ENCODE measurements at places on chromosomes 11 and 22.
A peak's percentile ranks its signal among the peaks of the same experiment; 100 is the strongest.

DNA sequence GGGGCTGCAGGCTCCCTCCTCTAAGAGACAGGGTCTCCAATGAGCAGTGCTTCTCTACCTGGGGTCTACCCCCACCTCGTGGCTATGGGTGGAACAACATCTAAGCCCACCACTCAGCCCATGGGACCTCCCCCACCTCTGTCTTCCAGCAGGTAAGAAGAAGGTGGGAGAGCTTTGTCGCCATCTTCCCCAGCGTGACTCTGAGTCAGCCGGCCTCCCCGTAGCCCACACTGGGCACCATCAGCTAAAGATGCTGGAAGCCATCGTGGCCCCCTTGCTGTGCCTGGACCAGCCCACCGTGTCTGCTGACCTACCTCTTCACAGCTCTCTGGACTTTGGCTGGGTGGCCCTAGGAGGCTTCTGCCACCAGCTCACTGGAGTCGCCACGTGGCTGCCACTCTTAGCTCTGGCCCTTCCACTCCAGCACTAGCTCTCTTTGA lies 944 bp downstream of the C11orf86 start:
- no peak for DNase-seq

GRCh38 chr11:127255209-127255608 lies 254.6 kb upstream of the KIRREL3 start:
- no peak for DNase-seq

GRCh38 chr11:31646216-31646615 lies 136.6 kb downstream of the ELP4 start:
- DNase-seq, result no peak

DNA sequence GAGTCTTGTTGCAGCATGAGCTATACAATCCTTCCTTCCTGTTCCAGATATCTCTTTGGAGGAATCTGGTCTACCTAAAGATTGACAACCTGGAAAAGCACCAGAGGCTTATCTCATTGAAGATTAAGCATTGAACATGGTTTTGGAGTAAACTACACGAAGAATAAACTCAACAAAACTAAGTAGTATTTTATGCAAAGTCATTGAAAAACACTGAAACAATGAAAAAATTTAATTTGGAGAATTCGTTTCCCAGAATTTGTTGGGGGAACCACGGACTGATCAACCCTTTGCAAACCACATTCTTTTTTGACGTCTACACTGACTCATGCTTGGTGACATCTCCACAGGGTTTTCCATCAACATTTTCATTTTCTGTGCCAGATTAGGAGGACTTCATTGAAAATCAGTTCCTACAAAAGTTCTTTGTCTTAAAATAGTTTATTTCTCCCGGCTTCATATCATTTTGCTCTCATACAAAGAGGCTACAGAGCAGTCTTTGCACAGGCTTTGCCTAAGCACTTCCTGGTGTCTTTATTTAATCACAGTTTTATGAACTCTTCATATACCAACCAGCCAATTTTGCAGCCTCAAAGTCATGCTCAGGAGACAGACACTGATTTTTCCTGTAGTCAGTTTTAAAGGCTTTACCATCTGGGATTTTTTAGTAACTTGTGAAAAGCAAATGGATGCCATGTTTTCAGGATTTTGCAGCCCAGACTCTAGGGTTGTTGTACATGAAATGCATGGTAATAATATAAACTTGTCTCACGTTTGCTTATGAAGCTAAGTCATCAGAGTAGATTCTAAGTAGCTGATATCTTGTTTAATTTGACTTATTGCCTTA lies 186.3 kb downstream of the C11orf91 start:
- DNase-seq, result no peak

- no peak for DNase-seq
Observed at GRCh38 chr11:130449996-130450769, 1.7 kb downstream of the ADAMTS15 start.

- peak; percentile 87 for DNase-seq
Observed at GRCh38 chr22:46013460-46014416, 36.8 kb upstream of the WNT7B start.

DNA sequence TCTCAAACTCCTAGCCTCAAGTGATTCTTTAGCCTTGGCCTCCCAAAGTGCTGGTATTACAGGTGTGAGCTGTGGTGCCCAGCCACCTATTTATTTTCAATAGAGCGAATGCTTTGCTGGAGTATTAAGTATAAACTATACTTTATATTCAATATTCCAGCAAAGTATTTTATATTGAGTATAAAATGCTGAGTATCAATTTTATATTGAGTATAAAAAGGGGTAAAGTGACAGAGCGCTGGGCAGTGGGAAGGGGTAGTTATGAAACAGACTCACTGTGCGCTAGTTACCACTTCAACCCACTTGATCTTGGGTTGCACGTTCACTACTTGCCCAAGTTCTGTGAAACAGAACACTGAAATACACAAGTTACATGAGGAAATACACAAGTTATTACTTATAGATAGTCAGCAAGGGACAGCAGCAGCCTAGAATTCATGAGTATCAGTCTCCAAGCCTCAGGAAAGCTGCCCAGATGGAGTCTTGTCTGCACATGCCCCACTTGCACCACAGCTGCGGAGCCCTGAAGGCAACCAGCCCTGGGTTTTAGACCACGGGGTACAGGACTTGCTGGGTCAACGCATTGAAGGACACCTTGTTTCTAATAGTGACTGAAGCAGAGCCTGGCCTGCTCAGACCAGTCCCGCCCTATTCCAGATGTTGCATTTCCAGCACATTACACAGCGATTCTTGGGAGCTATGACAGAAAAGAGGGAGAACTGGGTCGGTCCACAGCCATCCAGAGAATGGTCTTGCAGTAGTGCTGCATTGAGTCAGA lies 51.6 kb upstream of the SYT13 start:
- no peak for DNase-seq

GRCh38 chr11:36030731-36031281 lies 86.9 kb downstream of the LDLRAD3 start:
- no peak for DNase-seq

GRCh38 chr11:132289590-132290256 lies 919.3 kb downstream of the NTM start:
- no peak for DNase-seq

GRCh38 chr22:28607795-28608194 lies 71.8 kb downstream of the TTC28 start:
- no peak for DNase-seq

DNA sequence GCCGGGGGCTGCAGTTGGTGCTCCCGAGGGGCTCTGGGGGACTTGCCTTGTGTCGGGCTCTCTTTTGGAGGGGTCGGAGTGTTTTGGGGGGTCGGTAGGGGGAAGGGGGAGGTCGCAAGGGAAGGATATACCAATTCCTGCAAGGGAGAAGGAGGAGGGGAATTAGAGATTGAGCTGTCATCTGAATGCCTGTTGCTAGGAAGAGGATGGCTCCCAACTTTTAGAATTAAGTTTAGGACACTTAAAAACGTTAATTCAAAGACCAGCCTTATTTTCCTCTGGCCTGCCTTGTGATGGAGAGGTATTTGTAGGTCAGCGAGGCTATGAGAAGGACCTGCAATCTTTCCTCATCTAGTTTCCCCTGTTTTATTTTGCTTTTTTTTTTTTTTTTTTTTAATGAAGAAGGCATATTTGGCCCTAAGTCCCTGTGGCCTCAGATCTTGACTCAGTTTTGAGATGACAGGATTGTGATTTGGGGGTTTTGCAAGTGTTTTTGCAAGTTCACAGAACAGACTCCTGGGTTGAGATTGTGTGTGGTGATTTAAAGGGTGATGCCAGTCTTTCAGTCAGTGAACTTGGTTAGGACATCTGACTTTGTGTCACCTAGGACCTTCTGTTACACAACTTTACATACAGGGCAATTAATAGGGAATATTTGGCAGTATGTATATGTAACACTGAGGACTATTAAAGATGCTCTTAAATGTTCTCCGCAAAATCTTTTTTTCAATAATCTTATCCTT lies 672 bp downstream of the TMEM135 start:
- DNase-seq, result no peak

GRCh38 chr11:69950621-69951020 lies 127.5 kb upstream of the ANO1 start:
- no peak for DNase-seq

- DNase-seq, result no peak
Observed at GRCh38 chr11:8276528-8276927, 12.8 kb upstream of the LMO1 start.

DNA sequence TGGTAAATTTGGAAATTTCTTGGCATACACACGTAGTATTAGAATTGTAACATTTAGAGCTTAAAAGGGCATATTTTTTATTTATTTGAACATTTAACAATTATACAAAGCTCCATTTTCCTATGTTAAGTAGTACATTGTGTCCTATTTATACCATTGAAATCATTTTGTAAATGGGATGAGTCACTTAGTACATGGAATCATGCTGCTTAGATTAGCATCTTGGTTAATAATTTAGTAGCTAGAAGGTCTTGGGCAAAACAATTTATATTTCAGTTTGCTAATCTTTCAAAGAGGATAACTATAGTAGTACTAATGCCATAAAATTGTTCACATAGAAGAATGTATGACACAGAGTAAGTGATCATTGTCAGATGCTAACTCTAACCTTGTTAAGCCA lies 450.1 kb upstream of the LUZP2 start:
- no peak for DNase-seq

GRCh38 chr11:84930863-84931262 lies 696.3 kb downstream of the DLG2 start:
- DNase-seq, result no peak

DNA sequence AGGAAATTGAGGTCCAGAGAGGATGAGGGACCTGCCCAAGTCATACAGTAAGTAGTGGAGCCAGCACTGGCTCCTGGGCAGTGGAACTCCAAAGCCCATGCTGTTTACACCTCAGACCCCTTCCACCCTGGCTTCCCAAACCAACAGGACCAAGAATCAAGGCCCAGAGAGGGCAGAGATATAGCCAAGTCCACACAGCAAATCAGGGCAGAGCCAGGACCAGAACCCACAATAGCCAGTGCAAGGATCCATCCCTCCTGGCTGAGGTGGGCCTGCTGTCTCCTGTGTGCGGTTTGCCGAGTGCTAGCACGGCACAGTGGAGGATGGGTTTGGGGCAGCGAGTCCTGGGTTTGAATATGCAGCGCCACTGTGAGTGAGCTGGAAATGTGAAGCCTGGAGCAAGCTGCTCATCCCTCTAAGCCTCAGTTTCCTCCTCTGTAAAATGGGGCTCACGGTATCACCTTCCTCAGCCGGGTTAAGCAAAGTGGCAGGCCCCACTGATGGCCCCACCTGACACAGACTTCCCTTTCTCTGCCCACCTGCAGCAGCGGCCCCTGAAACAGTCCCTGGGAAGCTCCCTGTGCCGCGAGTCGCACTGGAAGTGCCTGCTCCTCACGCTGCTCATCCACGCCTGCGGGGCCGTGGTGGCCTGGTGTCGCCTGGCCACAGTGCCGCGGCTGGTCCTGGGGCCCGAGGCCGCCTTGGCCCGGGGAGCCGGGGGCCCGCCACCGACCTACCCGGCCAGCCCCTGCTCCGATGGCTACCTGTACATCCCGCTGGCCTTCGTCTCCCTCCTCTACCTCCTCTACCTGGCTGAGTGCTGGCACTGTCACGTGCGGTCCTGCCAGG lies 2.3 kb downstream of the TMEM151A start:
- no peak for DNase-seq

DNA sequence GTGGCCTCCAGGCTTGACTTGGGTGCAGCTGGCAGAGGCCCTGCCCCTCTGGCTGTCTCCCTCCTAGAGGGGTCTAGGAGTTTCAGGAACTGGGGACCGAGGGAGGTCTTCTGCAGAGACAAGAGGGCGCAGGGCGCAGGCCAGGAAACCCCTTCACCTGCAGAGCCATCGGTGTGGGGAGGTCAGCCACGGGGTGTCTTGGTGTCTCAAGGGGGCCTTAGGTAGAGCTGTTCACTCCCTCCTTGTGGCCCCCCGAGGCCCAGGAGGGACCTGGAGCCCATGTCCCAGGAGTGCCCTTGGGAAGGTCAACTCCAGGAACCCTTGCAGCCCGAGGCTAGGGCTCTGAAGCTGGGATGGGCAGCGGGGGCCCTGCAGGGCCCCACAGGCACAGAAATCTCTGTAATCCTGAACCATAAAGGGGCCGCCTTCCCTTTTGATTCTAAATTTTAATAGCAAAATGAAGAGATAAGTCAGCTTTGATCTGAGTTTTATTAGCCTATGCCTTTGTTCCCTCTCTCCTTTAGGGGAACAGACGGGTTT lies 31.4 kb upstream of the TH start:
- DNase-seq, result no peak

DNA sequence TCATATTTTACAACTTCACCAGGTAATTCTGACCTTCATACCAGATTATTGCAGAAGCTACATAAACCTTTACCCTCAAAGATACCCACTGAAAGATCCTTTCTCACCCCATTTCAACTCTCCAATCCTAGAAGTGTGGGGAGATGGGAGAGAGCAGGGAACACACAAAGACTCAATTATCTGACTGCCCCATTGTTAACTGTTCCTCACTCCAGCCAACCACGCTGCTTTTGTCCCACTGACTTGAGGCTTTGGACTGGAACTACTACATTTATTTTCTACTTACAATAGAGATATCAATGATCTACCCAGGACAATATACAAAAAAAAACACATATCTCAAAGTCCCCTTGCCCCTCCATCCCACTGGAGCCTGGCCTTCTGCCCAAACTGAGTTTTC lies 44.7 kb upstream of the SLN start:
- DNase-seq, result no peak

GRCh38 chr11:28820296-28820989 lies 712.3 kb downstream of the METTL15 start:
- DNase-seq, result no peak

- DNase-seq, result no peak
Observed at GRCh38 chr22:40199223-40199622, 21.5 kb downstream of the TNRC6B start.

DNA sequence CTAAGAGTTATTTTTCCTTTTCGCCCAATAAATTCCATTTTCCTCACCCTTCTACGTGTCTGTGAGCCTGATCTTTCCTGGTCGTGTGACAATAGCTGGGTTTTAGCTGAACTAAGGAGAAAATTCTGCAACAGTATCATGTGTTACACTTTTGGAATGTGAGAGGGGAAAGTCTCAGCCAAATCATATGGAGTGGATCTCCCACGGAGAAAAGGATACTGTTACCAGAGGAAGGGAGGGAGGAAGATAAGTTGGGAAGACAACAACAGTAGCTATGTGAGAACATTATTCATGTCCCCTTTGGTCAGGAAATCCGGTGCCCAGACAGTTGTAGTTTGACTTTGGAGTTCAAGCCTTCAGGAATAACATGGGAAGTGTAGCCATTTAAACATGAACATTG lies 584.0 kb upstream of the RAG2 start:
- DNase-seq, result no peak

DNA sequence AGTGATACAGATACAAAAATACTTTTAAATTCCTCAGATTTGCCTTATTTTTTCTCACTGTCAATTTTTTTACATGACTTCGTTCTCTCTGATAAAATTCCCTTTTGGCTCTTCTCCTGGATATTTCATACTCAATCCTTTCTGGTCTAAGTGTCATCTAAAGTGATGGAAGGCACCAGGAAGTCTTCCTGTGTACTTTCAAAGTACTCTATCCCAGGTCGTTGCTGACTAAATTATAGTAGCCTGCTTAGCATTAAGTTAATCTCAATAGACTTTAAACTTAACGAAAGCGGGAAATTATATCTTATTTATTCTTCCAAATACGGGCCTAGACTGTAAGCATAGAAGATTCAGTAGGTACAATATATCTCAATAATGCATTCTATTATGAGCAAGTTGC lies 67.8 kb downstream of the CASP12 start:
- no peak for DNase-seq

All from nucleus accumbens (tissue), 56 donors.